SK-N-DZ (cell line): ENCODE measurements at places on chromosomes 4 and X.

GRCh38 chr4:70994387-70995099 lies 1.1 kb downstream of the DCK start:
- DNase-seq = peak; percentile 18

GRCh38 chr4:53809816-53810215 lies 218.5 kb upstream of the LNX1 start:
- no peak for DNase-seq

DNA sequence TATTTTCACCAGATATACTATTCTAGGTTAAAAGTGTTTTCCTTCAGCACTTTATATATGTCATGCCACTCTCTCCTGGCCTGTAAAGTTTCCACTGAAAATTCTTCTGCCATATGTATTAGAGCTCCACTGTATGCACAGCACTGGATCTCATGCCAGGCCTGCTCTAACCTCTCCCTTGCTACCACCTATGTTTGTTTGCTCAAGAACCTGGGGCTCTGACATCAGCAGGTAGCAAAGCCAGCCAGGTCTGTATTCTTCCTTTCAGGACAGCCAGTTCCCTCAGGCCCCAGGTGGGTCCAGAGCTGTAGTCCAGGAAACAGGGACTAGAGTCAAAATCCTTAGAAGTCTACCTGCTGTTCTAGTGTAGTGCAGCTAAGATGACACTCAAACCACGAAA lies 19.1 kb upstream of the MUC7 start:
- DNase-seq = no peak

DNA sequence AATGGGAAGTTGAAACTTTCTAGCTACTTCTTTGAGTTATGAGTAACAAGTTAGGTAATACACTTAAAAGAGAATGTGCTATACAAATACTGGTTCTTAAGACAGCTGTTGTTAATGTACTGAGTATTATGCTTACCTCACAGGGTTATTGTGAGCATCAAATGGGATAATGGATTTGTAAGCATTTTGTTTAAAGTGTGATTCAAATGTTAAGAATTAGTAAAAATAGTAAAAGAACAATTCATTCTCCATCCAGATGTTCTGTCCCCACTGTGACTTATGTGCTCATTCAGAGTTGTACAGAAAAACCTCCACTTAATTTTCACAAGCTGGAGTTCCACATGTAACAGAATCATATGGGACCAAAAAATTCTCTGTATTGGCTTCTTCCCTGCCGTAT lies 63.6 kb downstream of the AR start:
- no peak for DNase-seq

DNA sequence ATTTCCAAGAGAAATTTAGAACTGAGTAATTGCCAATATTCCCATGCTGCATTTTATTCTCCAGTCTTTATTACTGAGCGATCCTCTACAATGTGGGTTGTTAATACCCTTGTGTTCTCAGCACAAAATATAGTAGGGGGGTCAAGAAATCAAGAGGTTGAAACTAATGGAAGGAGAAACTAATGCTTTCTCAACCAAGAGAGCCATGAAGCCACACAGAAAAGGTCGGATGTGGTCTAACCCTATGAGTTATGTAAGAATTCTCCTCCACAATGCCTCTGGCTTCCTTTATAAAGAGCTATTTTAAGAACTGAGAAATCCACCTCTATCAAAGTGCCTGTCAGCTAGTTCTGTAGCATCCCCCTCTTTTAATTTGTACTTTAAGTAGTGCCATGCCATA lies 268.5 kb downstream of the CHIC1 start:
- no peak for DNase-seq

DNA sequence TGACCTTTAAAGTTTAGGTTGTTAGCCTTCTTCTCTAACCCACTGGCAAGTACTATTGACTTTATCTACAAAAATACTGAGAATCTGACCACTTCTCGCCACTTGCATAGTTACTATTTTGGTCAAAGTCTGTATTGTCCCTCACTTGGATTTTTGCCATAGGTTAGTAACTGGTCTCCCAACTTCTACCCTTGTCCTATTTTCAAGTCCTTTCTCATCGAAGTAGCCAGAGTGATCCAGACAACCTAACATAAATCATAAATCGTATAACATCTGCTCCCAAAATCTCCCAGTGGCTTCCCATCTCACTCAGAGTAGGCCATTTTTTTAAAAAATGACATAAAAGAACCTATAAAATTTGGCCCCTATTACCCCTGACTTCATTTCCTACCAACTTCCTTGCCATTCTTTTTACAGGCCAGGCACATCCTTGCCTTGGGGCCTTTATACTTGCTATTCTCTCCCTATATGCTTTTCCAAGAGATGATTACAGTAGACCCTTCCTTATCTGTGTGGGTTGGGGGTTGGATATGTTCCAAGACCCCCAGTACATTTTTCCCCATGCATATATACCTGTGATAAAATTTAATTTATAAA lies 29.0 kb downstream of the WDFY3 start:
- DNase-seq = no peak

- DNase-seq = no peak
These were observed 32.8 kb upstream of the ADAD1 start for GRCh38 chr4:122346036-122346435.

DNA sequence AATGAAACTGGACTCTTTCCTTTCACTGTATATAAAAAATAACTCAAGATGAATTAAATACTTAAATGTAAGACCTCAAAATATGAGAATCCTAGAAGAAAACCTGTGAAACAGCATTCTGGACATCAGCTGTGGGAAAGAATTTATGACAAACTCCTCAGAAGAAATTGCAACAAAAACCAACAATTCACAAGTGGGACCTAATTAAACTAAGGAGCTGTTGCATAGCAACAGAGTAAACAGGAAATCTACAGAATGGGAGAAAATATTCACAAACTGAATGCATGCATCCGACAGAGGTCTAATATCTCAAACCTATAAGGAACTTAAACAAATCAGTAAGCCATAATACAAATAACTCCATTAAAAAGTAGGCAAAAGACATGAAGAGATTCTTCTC lies 851.7 kb upstream of the PCDH10 start:
- DNase-seq = no peak

- DNase-seq = no peak
These were observed 1578.4 kb upstream of the IGFBP7 start for GRCh38 chr4:58688568-58688967.

- no peak for DNase-seq
These were observed 19.5 kb downstream of the SUV39H1 start for GRCh38 chrX:48715876-48716502.

GRCh38 chrX:19911784-19912183 lies 24.4 kb upstream of the SH3KBP1 start:
- no peak for DNase-seq

DNA sequence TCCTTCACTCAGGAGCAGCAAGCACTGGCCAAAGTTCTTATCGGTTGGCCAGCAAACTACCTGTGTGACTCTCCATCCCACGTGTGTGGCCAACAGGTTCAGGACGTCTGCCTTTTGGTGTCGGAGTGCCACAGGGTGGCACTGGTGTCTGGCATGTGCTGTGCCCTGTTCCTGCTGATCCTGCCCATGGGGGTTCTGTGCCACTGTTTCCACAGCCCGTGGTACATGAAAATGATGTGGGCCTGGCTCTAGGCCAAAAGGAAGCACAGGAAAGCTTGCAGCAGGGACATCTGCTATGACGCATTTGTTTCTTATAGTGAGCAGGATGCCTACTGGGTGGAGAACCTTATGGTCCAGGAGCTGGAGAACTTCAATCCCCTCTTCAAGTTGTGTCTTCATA lies 4.6 kb upstream of the TLR2 start:
- no peak for DNase-seq

- peak; percentile 3 for DNase-seq
These were observed 45.2 kb downstream of the MAGEB17 start for GRCh38 chrX:16212436-16212835.

- no peak for DNase-seq
These were observed 475.2 kb downstream of the RPA4 start for GRCh38 chrX:97358941-97359340.

DNA sequence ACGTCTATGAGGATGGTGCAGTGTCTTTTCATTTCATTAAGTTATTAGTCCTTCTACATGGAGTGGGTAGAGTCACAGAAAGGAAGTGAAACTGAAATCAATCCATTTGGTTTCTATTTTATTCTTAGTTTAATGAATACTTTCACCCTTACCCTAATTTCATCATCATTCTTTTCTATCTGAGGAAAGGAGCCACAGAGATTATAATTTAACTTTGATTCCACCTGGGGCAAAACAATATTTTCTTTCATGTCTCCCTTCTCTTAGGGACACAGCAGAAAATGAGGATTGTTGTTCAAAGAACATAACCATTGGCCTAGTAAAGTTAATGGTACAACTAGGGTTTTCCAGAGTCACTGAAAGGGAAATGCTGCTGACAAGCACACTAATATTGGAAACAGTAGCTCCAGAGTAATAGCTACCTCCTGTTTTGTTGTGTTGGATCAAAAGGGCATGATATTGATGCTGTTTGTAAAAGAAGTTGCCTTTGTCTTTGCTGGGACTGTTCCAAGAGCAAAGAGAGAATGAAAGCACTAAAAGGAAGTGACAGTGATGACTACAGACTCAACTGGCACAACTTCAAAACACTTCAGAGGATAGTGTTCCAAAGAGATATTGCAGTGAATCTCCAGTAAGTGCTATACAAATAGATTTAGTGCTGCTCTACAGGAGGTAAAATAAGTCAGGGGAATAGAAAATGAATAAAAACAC lies 247.1 kb upstream of the PITX2 start:
- DNase-seq = no peak

DNA sequence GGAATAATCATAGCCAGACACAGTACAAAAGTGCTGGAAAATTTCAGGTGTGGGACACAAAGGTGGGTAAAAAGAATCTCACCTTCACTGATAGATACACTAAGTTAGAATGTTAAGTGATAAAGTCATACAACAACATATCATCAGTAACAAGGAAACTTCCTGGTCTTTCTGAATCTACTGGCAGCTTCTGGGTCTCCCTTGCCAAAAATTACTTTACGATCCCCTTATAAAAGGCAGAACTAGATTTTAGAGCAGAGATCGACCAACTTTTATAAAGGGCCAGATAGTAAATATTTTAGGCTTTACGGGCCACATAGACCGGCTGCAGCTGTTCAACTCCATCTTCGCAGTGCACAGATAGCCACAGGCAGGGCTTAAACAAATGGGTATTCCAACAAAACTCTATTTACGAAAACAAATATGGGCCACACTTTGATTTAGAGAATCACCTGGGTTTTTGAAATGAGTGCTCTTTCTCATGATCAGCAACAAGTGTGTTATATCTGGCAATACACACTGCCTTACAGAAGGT lies 159.9 kb downstream of the AASDH start:
- no peak for DNase-seq
